ENCODE measurements at places on chromosomes 6 and 20.

- DNase-seq: no peak
Observed at GRCh38 chr6:75089151-75089897, 116.5 kb downstream of the COL12A1 start.

DNA sequence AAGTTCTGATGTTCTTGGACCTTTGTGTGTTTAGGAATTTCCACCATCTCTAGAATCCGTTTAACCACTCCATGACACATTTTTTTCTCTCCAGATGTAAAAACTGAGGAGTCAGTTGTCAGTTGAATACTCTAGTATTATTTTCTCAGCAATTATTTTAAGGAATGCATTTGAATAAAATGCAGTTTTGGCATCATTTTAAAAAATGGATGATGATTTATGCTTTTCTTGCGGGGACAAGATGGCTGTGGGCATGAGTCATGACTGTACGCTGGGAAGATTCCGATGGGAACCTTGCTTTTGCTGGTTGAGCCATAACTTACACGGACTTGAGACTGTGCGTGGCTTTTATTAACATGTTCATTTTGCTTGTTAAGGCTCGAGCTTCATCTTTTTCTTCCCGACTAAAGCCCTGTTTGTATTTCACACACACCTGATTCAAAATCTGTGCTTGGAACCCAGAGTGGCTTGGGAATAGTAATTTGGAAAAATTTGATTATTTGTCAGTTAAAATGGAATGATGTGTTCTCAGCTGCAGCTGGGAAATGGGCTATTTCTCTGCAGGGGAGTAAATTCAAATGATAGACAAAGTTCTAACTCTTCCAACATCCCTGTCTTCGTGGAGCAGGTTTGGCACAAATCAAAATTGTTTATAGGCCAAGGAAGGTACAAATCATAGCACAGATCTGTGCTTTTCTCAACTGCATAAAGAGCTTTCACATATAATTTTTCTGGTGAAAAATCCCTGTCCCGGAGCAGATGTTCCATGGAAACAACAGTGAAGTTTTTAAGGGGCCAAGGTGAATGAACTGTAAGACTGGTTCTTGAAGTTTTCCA, 470.5 kb upstream of the JAG1 start:
- DNase-seq: peak; percentile 90

DNA sequence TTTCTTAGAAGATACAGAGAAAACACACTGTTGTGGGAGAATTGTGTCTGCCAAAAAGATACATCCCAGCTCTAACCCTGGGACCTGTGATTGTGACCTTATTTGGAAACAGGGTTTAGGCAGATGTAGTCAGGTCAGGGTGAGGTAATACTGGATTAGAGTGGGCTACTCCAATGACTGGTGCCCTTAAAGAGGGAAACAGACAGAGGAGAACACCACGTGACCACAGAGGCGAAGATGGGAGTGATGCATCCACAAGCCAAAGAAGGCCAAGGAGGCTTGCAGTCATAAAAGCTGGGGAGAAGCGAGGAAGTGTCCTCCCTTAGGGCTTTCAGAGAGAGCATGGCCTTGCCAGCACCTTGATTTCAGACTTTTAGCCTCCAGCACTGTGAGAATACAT, 35.6 kb downstream of the SLC52A3 start:
- no peak for DNase-seq

DNA sequence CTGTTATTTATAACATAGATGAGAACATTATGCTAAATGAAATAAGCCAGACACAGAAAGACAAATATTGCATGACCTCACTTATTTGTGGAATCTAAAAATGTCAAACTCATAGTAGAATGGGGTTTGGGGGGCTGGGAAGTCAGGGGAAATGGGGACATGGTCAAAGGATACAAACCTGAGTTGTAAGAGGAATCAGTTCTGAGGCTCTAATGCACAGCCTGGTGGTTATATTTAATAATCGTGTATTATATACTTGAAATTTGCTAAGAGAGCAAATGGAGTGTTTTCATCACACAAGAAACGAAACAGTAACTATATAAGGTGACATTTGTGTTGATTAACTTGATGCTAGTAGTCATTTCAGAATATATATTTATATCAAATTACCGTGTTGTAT, 40.8 kb upstream of the GFOD1 start:
- no peak for DNase-seq

DNA sequence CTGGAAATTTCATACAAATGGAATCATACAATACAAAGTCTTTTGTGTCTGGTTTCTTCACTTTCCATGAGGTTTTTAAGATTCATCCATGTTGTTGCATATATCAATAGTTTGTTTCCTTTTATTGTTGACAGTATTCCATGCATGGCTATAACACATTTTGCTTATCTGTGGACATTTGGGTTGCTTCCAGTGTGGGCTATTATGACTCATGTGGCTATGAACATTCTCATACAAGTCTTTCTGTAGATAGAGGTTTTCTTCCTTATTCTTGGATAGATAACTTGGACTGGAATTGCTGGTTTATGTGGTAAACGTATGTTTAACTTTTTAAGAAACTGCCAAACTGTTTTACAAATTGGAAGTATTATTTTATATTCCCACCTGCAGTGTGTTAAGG, 30.0 kb upstream of the KIF6 start:
- peak; percentile 27 for DNase-seq

DNA sequence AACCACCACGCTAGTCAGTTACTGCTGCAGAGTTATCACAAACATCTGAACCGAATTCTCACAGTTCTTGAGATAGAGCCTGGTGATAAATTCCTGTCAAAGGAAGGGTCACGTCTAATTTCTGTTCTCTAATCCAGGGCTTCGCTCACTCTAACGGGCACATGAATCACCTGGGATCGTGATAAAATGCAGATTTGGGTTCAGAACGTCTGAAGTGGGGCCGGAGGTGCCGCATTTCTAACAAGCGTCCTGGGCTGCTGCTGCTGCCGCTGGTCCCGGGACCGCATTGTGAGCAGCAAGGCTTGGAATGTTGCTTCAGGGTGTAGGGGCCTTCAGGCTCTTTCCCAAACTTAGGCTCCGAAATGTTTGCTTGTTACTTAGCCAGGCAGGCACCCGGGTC, 264.1 kb downstream of the CDC5L start:
- DNase-seq: no peak

GRCh38 chr6:41581381-41581991, 35.3 kb downstream of the FOXP4 start:
- DNase-seq: peak; percentile 86

- peak; percentile 45 for DNase-seq
Observed at GRCh38 chr6:28977341-28978132, 27.6 kb downstream of the ZNF311 start.

All from foreskin fibroblast (primary cell).